ENCODE measurements at places on chromosomes 16 and 17.

- DNase-seq, result no peak
These were observed 11.8 kb upstream of the SECTM1 start for GRCh38 chr17:82345151-82345976.

- no peak for DNase-seq
These were observed 13.0 kb downstream of the PAM16 start for GRCh38 chr16:4338125-4338582.

DNA sequence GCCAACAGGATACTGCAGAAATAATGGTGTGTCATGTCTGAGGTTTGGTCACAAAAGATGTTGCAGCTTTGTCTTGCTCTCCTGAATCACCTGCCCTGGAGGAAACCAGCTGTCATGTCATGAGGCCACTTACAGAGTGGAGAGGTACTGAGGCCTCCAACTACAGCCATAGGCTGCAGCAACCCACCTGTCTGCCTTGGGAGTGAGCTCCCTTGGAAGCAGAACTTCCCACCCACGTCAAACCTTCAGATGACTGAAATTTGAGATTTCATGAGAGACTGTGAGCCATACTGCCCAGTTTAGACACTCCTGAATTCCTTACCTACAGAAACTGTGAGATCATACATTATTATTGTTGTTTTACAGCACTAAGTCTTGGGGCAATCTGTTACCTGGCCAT is 475.9 kb downstream of the HS3ST3B1 start:
- no peak for DNase-seq

GRCh38 chr17:36036235-36036634 is 18.5 kb upstream of the CCL23 start:
- DNase-seq, result no peak

DNA sequence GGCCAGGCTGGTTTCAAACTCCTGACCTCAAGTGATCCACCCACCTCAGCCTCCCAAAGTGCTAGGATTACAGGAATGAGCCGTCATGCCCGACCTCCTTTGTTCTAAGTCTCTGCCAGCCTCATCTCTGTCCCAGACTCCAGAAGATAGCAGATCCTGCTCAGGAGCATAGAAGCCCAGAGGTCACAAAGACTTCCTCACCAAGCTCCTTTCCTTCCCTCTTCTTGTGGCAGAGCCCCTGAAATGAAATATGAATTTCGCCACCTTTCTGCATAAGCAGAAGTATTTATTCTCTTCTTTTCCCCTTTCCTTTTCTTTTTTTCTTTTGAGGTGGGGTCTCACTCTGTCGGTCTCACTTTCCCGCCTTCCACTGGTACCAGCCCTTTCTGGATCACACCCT is 11.5 kb upstream of the PIPOX start:
- no peak for DNase-seq
